ENCODE measurements at places on chromosomes 12 and 14.

GRCh38 chr14:97970222-97970621 is 1173.0 kb downstream of the VRK1 start:
- no peak for DNase-seq

- peak; percentile 38 for DNase-seq
These were observed 32.5 kb downstream of the WBP11 start for GRCh38 chr12:14770496-14771461.

- no peak for DNase-seq
These were observed 14.8 kb downstream of the GRIP1 start for GRCh38 chr12:66664076-66664475.

DNA sequence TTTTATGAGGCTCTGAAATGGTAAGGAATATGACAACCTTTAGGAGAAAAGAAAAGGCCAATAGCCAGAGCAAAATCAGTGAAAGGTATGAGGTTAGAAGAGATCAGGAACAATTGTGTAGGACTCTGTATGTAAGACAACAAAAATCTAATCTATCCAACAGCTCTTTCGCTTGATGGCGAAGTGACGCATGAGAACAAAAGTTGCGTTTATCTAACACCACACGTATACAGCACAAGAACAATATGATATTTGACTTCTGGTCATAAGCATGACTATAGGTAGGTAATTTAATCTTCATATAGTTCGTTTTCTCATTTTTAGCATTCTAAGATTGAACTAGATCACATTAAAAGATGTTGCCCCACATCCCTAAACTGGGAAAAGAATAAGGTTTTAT is 1.5 kb downstream of the CLECL1 start:
- no peak for DNase-seq

- DNase-seq = no peak
These were observed 209.5 kb downstream of the ANO6 start for GRCh38 chr12:45425426-45425825.

GRCh38 chr12:109600481-109600880 is 26.9 kb downstream of the MVK start:
- no peak for DNase-seq

DNA sequence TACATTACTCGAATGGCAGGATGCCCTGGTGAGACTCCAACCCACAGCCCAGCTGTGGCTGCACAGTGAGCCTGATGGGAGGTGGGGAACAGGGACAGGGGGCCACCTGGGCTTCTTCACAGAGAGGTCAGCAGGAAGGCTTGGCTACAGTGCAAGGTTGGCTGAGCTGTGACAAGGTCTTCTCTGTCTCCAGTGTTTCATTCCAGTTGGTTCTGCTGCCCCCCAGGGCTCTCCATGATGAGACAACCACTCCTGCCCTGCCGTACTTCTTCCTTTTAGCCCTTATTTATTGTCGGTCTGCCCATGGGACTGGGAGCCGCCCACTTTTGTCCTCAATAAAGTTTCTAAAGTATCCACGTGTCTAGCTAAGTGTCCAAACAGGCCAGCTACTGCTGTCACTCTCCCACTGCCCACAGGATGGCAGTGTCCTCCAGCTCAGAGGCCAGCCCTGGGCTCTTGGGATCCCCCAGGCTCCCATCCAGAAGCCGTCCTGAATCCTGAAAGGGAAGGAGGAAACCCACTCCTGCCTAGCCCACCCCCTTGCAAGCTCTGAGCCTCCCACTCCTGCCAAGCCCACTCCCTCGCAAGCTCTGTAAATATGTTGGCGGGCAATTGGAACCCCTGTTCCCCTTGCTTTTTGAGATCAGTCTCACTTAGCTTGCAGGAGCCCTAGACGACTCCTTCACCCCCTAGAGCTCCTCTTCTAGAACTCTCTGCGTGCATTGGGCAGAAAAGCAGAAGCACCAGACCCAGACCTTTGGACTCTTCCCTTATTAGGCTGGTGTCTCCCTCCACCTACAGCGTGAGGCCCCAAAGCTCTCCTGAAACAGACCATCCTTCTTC is 5.4 kb downstream of the C1QL4 start:
- peak; percentile 21 for DNase-seq

GRCh38 chr14:64745511-64746091 is 41.4 kb downstream of the PLEKHG3 start:
- DNase-seq = no peak

GRCh38 chr12:96986883-96987523 is 79.9 kb downstream of the NEDD1 start:
- DNase-seq = no peak

- DNase-seq = no peak
These were observed 30.3 kb upstream of the BTG1 start for GRCh38 chr12:92175961-92176360.

DNA sequence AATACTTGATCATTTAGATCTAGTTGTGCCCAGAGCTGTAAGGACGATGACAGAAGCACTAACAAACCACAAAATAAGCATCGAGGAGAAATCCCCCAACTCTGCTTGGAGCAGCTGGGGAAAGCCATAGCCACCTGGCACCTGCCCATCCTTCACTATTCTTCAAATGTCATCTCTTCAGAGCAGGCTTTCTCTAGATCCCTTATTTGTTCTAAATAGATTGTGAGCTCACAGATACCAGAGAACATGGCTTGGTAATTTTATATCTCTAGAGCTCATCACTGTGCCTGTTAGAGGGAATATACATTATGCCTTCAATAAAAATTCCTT is 50.9 kb downstream of the GRIP1 start:
- no peak for DNase-seq

DNA sequence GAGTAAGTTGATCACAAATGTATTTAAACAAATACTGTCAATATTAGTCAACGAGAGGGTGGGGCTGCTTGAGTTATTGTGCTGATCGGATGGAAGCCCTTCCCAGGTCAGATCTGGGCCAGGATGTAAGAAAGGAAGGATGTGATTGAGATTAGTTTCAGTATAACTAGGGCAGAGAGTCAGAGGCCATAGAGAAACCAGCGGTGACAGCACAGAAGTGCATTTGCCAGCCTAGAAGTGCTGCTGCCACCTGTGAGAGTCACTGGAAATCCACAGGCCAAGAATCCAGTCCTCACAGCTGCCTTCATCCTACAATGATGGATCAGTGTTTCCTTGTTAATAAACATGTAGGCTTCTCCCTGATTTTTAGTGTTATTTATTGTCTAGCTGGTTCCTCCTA is 9.8 kb upstream of the FERMT2 start:
- DNase-seq = no peak

DNA sequence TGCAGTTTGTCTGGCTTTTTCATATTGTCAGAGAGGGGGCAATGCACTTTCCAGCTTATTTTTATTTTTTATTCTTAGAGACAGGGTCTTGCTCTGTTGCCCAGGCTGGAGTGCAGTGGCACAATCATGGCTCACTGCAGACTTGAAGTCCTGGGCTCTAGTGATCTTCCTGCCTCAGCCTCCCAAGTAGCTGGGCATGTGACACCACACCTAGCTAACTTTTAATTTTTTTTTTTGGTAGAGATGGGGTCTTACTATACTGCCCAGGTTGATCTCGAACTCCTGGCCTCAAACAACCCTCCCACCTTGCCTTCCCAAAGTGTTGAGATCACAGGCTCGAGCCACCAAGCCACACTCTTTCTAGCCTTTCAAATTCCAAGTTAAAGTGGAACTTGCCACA is 3.9 kb upstream of the A2ML1 start:
- no peak for DNase-seq

DNA sequence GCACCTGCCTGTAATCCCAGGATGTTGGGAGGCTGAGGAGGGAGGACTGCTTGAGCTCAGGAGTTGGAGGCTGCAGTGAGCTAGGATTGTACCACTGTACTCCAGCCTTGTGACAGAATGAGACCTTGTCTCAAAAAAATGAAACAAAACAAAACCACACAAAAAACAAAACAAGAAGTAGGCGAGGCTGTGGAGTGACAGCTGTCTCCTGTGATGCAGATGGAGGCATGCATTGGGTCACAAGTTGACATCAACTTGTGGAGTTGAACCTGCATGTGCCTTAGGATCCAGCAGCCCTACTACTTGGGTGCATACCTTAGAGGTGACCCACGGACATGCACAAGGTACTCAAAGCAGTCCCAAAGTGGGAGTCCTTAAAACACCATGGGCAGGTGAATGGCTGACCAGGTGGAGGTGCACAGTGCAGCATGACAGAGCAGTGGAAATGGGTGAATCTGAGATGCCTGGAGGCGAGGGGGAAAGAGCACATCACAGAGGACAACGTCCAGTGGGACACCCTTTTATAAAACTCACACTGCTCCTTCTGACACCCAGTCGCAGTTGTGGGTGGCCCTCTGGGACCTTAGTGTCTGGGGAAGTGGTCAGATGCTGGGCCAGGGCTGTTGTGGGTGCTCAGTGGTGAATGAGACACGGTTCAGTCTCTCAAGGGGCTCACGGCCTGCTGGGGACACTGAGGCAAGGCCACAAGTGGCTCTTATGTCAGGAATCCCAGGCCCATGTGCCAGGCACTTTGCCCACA is 12.7 kb downstream of the PLBD2 start:
- DNase-seq = no peak

GRCh38 chr12:124475295-124476010 is 92.0 kb downstream of the NCOR2 start:
- no peak for DNase-seq

GRCh38 chr14:94177806-94178205 is 3.7 kb downstream of the PPP4R4 start:
- DNase-seq = no peak

- no peak for DNase-seq
These were observed 96.6 kb downstream of the SYT1 start for GRCh38 chr12:78961171-78961570.

DNA sequence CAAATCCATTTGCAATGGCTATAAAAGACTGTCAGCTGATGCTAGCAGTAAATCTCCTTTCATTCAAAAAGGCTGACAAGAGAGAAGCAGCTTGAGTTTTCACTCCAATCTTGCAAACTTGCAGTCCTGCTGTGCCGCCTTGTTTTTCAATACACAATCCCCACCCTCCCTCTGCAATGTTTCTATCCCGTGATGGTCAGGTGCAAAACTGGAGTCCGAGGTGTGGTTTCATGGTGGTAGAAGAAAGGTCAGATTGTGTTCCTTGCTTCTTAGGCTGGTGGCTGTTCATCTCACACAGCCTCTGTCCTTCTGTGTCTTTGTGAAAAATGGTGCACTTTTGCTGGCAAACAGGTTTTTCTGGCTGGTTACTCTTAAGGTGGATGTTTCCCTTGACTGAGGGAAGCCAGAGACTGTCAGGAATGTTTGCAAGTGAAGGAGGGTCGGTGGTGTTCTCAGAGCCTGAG is 27.7 kb upstream of the TBX3 start:
- DNase-seq = no peak

GRCh38 chr12:48183876-48184548 is 568 bp downstream of the CCDC184 start:
- no peak for DNase-seq

GRCh38 chr14:28751467-28752058 is 15.0 kb upstream of the FOXG1 start:
- peak; percentile 2 for DNase-seq

DNA sequence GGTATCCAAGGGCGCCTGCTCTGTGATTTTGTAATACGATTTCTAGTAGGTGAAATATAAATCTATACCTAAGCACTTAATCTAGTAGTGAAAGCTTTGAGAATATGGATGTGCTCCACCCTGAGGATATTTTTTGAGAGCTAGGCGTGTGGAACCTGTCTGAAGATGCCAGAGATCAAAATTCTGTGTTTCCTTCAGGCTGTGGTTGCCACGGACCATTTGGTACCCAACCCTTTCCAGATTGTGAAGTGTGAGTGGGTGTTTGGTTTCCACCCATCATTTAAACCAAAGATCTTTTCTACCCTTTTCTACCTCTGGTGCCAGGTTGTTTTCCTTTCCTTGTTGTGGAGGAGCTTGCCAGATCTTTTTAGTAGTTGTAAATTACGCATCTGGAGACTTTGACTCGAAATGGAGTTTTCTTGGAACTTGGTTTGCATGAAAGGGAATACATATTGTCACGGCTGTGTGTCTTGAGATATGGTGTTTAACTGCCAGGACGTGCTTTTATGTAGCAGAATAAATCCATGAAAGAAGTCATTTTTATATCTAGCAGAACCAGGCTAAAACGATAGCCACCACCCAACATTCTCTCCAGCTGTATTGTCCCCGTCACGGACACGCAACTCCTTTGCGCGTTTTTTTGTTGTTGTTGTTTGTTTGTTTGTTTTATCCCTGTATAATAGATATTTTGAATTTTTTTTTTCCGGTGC is 2.2 kb downstream of the LRFN5 start:
- no peak for DNase-seq

GRCh38 chr12:111408116-111408440 is 2.4 kb downstream of the SH2B3 start:
- DNase-seq = no peak

- no peak for DNase-seq
These were observed 101.0 kb downstream of the SCN8A start for GRCh38 chr12:51692016-51692415.

GRCh38 chr12:40618636-40619035 is 73.6 kb upstream of the CNTN1 start:
- DNase-seq = no peak

DNA sequence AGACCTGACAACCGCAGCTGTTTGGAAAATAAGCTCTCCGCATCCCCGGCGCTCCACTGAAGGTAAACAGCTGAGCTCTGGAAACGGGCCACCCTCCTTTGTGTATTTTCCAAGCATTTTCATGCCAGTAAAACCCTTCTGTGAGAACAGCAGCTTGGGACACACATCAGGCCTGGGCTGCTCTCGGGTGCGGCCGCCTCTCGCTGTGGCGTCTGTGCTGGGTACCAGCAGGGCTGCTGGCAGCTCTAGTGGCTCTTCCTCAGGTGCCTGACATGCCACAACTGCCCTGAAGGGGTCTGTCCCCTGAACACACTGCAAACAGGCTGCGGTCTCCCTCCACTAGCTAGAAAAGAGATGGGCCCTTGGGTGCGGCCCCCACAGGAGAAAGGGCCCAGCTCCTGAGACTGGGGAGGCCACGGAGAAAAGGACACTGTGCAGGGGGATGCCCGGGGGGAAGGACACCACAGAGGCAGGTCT is 96.3 kb downstream of the ITPK1 start:
- DNase-seq = no peak

DNA sequence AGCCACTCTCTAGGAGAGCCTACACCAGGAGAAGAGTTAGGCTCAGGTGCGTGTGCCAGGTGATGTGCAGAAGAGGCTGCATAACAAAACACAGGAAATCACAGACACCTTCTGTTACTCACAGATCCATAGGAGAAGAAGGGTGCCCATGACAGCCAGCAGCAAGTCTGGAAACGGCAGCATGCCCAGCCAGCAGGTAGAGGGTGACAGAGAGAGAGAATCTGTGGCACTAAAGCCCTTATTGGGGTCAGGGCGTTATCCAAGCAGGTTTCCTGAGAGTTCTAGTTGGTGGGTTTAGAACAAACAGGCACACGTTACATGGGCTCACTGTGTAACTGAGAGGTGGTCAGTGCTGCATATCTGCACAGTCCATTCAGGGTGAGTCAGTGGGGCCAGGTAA is 14.9 kb upstream of the SLC8A3 start:
- no peak for DNase-seq

GRCh38 chr12:666766-667308 is 3.6 kb upstream of the NINJ2 start:
- DNase-seq = no peak
